ENCODE measurements at places on chromosomes 7 and 10. TPM values are rescaled to one million over a fixed set of nuclear protein-coding genes. Genes with fewer than 3 reads are reported as not detected.

DNA sequence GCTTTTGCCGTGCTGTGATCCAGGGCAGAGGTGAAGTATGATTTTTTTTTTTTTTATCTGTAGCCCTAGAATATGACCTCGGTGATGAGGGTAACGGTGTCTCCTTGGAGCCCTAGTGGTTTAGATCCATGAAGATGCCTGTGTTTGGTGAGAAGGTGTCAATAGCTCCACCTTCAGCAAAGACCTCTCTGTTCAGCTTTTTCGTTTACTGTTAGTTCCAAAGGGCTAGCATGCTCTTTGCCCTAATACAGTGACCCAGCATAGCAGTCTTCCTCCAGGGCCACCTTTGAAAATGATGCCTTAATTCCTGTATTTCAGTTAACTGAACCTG is 746 bp upstream of the MRPS16 start:
- no peak for DNase-seq

- no peak for DNase-seq
Observed at GRCh38 chr7:28411876-28412662, at the start of gene CREB5. CREB5 (plus strand) TSS chr7:28412518; CDS start chr7:28412915, 397 bp downstream.

DNA sequence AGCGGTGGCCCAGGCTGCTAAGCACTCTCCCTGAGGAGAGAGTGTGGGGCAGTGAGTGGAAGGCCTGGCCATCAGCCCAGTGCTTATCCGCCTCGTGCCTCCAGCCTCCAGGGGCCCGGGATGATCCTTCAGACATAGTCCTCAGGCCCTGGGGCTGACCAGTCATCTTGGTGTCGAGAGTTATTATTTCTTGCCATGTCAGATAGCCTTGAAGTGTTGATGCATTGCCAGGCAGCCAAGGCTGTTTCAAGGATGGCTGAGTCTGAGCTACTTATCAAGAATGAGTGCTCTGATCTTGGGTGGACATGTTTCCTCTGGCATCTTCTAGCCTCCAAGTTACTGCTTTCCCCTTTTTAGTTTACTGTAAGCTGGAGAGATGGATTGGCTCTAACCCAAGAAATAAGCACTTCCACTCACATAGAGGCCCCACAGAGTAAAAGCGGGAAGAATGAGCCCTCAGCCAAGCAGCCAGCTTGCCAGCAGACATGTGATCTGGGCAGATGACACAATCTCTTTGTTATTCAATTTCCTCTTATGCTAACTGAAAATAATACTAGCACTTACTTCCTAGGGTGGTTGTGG is 136.5 kb upstream of the NAMPT start:
- DNase-seq: peak; percentile 15

DNA sequence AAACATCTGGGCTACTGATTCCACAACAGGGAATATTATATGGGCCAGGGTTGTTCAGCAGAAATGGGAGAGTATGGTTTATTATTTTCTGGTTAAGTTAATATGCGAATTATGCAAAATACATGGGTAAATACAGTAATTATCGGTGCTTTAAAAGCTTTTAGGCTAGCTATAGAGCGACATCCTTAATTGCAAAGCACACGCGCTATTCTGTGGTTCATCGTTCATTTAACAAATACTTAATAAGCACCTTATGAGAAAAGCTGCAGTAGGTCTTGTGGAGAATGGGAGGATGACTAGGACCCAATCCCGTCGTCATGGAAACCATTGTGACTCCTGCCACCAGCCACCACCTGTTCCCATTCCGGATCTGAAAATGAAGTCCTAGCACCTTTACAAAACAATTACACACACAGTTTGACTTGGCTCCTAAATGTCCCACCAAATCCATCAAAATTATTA is 623 bp upstream of the CEP41 start:
- peak; percentile 23 for DNase-seq

DNA sequence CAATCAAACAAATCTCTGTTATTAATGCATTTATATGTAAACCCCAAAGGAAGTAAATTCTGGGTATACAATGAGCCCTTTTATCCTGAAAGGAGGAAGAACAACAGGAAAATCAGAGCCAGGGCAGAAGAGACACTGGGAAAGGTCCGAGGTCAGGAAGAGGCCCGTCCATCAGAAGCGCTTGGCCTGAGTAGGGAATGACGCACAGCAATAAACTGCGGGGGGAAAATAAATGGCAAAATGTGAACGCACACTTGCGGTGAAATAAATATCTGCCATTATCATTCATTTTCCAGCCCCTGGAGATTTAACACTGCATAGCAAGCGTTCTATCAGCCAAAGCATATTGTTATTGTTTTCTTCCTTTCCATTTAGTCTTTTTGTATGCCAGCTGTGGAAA is 243.4 kb downstream of the COBL start:
- no peak for DNase-seq

GRCh38 chr10:50607356-50607925 is 16.3 kb downstream of the SGMS1 start:
- no peak for DNase-seq

GRCh38 chr10:80260295-80261243 is 28.9 kb downstream of the MAT1A start:
- no peak for DNase-seq

GRCh38 chr7:128815289-128815942 is 14.8 kb upstream of the FLNC start:
- no peak for DNase-seq

GRCh38 chr7:124989911-124990310 is 60.3 kb upstream of the POT1 start:
- no peak for DNase-seq

- no peak for DNase-seq
Observed at GRCh38 chr7:137074391-137075030, 206.1 kb downstream of the CHRM2 start.

GRCh38 chr7:10655031-10655430 is 318.6 kb upstream of the PHF14 start:
- no peak for DNase-seq

DNA sequence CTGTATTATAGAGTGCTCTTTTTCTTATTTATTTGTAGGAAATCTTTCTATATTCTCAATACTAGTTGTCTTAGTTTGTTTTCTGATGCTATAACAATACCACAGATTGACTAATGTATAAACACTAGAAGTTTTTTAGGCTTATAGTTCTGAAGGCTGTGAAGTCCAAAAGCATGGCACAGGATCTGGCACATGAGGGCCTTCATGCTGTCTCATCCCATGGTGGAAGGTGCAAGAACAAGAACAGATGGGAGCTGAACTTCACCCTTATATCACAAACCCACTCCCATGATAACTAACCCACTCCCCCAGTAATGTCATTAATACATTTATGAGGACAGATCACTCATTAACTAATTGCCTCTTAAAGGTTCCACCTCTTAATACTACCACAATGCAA is 109.7 kb downstream of the AVL9 start:
- no peak for DNase-seq

GRCh38 chr10:95573964-95574604 is 12.9 kb upstream of the SORBS1 start:
- DNase-seq: no peak

DNA sequence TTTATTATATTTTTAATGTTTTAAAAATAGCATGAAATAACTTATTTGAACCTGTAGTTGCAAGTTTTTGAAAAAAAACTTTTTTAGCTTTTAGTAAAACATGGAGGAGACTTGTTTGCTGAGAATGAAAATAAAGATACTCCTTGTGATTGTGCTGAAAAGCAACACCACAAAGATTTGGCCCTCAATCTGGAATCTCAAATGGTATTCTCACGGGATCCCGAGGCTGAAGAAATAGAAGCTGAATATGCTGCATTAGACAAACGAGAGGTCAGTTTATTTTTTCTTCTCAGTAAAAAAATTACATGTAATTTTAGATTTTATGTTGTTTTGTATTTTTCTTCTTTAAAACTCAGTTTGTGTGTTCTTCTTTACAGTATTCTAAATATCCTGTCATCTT is 73.5 kb downstream of the ANKIB1 start:
- DNase-seq: no peak

DNA sequence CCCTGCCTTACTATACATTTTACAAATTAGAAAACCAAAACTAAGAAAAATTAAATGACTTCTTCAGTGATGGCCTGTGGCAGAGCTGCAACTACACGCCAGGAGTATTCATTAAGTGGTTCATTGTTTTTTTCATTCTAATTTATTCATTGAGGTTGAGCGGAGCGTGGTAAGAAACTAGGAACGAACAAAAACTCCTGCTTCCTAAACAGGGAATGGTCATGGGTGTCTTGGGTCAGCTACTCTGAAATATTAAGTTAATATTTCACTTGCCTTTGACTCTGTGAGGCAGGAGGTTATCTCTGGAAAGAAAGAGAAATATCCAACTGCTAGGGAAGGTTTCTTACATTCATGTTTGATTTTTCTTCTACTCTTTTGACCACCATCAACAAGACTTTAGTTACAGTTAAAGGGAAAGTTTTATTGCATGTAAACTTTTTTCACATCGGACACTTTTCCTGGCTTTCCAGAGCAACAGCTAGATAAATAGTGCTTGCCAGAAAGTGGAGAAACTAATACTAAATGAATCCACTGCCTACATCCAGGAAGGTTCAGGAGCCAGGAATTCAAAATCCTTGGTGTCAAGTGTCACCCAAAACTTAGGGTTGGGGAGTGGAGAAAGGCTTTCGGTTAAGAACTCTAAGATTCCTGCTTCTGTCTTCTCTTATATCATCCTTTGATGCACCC is 896 bp upstream of the GNG11 start:
- DNase-seq: no peak

DNA sequence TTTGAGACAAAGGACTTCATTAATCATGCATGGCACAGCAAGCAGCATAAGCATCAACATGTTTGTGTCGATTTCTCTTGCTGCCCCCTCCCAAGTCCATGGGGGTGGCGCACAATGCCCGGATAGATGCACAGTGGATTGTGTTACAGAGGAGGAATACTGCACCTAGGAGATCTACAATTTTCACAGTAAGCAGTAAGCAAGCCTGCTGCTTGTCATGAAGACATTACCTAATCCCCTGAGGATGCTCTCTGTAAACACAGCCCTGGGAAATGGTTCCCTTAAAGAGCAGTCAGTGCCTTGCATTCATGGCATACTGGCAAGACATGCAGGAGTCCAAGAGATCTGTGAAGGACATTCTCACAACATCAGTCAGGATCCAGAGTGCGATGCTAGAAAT is 137.7 kb downstream of the ETV1 start:
- DNase-seq: no peak

GRCh38 chr10:108782411-108782810 is 1140.9 kb downstream of the XPNPEP1 start:
- DNase-seq: no peak

- DNase-seq: no peak
Observed at GRCh38 chr10:13555884-13556510, 27.2 kb upstream of the BEND7 start.

DNA sequence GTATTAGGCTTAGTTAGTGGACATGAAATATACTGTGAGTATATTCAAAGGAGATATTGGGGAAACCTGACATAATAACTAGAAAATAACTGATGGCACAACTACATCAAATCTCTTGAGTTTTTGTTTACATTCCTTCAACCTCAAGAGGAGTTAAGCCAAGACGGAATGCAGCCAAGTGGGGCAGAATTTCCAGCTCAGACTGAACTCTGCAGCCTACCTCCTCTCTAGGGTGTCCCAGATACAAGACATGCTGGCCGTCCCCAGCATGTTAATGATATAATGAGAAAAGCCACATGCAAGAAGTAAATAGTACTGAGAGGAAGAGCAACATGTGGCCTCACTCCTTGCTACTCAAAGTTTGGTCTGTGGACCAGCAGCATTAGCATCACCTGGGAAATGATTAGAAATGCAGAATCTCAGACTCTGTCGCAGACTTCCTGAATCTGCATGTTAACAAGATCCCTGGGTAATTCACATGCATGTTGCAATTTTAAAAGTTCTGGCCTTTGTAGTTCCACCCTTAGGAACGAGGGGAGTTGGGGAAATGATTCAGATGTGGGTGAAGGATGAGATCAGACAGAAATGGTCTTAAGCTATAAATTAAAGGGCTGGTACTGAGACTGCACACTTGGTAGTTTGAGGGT is 118.4 kb upstream of the CACUL1 start:
- DNase-seq: no peak

GRCh38 chr10:130824230-130825014 is 487.1 kb downstream of the TCERG1L start:
- DNase-seq: no peak

- no peak for DNase-seq
Observed at GRCh38 chr7:157516311-157516710, 179.5 kb downstream of the DNAJB6 start.

DNA sequence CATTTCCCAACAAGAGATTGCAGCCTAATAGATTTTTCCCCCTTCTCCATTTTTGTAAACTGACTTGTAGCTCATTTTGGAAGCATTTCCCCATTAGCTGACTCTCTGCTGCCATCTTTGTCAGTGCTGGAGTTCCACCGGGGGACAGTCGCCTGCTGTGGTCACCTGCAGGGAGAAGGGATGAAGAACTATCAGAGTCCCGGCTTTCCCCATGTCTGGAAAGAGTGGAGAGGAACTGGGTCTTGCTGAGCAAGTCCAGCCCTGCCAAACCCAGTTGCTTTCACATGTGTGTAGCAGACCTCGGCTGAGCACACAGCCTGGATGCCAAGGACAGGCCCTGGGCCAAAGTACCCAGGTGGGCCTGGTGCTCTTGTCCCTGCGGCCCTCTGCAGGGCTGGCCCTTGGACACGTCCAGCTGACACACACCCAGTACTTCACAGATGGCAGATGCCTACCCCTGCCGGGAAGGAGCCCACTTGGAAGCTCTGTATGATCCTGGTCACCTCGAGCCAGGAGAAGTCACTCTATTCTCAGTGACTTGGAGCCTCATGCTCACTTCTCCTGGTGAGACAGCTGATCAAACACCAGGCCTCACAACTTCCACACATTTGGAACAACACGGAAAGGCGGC is 157.3 kb upstream of the NPVF start:
- no peak for DNase-seq

- DNase-seq: no peak
Observed at GRCh38 chr7:129750091-129750490, 138.6 kb downstream of the NRF1 start.

- no peak for DNase-seq
Observed at GRCh38 chr7:152674860-152675758, 832 bp downstream of the XRCC2 start.

DNA sequence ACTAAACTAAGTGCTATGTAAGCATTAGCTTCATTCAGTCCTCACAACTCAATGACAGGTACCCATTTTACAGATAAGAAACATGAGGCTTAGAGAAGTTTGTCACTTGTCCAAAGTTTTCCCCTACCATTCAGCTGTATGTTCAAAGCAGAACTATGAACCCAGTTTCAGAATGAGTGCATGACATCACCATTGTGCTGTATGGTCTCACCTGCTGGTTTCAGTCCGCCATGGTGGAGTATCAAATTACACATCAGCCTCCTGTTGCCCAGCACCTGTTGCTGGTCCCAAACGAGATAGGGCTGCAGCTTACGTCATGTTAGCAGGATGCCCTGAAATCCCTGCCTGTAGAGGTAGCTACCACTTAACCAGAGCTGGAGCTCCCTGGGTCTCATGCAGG is 95.0 kb downstream of the DYNC1I1 start:
- DNase-seq: no peak

- DNase-seq: no peak
Observed at GRCh38 chr10:83585686-83586085, 553.6 kb upstream of the GHITM start.

The CPN1 gene
- not detected for total RNA-seq

The NUTM2E gene
- under 0.01 TPM for total RNA-seq

The CREB5 gene
- 4.5 TPM for total RNA-seq

The HOXA4 gene
- not detected for total RNA-seq

The TRPV6 gene
- total RNA-seq: under 0.01 TPM

The NUTM2D gene
- total RNA-seq: 6.9 TPM

The NUTM2A gene
- total RNA-seq: 1.6 TPM

The PTPN20 gene
- 18.8 TPM for total RNA-seq

The SMKR1 gene
- total RNA-seq: 3.7 TPM

The CLEC5A gene
- total RNA-seq: not detected

The ASZ1 gene
- not detected for total RNA-seq

The FAM241B gene
- total RNA-seq: 13.9 TPM

Data from frontal cortex (tissue), 4 donors.